Stimulated activated CD8-positive, alpha-beta memory T cell treated with anti-CD3 and anti-CD28 coated beads, Interleukin-7, amount 100 ng/mL, for 4 hours (primary cell): ENCODE measurements at places on chromosomes 11 and 22.
A peak's percentile ranks its signal among the peaks of the same experiment; 100 is the strongest.

DNA sequence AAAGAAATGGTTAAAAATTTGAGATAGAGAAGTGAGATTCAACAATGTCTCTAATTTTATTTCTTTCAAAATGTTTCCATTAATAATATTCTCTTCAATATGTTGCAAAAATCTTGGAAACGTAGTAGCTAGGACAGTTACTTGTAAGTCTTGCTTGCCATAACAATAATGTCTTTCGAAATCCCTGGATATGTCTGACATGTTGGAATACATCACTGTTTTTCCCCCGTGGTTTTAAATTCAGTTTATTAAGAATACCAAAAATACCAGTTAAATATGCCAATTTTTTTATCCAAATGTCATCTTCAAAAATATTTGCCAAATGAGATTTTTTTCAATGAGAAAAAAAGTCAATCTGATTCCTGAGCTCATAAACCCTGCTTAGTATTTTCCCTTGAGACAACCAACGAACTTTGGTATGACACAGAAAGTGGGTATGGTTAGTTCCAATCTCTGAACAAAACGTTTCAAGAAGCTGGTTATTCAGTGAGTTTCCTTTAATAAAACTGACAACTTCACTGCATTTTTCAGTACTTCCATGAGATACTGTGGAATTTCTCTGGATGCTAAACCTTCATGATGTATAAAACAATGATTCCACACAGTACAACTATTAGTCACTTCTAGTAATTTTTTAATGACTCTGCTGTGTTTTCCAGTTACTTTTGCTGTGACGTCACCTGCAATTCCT, 36.7 kb upstream of the AMPD3 start:
- DNase-seq: no peak

- DNase-seq: no peak
Observed at GRCh38 chr22:31646186-31647019, 15.6 kb downstream of the PISD start.

- no peak for DNase-seq
Observed at GRCh38 chr22:46447906-46448305, 89.5 kb downstream of the CELSR1 start.

DNA sequence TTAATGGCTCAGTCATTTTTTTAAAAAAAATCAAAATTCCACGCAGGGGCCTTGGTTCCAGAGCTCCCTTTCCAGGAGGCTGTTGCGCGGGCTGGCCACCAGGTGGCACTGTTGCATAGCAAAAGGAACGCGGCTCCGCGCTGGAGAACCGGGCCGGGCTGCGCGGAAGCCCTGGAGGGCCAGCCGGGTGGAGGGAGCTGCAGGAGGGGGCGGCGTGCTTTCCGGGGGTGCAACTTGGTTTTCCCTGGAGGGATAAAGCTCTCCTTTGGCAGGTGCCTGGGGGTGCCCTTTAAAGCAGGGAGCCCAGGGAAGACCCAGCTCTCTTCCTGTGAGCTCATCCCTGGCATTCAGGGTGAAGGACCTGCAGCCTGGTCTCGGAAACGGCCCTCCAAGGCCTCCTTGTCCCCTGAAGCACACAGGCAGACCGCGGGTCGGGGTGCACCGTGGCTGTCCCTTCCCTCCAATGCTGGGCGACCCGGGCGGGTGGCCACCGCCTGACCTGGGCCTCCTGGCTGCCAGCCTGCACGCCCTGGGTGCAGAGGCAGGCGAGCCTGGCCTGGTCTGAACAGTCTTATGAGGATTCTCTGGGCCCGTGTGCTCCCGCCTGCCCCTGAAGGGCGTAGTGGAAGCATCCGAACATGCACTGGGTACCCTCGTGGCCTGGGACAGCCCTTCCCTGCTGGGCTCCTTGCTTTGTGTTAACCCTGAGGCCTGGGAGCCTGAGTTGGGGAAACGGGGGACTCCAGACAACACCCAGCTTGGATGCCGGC, 23.4 kb downstream of the KRTAP5-5 start:
- peak; percentile 51 for DNase-seq

- DNase-seq: no peak
Observed at GRCh38 chr11:765025-765801, 12.1 kb downstream of the GATD1 start.

GRCh38 chr11:105783216-105783615, 173.3 kb downstream of the GRIA4 start:
- no peak for DNase-seq

DNA sequence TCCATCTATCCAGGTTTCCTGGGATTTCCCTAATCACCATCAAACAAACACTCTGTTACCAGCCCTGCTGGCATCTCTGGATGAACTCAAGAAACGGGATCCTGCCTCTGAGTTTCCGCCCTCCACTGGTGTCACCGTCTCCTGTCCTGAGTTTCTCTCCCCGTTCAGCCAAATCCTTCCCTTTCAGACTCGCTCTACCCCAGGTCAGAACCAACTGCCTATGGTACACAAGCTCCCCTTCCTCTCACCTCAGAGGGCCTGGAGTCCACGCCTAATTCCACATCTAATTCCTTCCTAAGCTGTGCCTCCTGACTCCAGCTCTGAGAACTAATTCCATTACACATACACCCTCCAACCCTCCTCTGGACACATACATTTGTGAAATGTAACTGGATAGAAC, 96.1 kb downstream of the SHANK2 start:
- DNase-seq: no peak

- no peak for DNase-seq
Observed at GRCh38 chr11:77130763-77131513, 2.9 kb downstream of the MYO7A start.

- DNase-seq: no peak
Observed at GRCh38 chr22:43042101-43042780, 27.3 kb upstream of the PACSIN2 start.

DNA sequence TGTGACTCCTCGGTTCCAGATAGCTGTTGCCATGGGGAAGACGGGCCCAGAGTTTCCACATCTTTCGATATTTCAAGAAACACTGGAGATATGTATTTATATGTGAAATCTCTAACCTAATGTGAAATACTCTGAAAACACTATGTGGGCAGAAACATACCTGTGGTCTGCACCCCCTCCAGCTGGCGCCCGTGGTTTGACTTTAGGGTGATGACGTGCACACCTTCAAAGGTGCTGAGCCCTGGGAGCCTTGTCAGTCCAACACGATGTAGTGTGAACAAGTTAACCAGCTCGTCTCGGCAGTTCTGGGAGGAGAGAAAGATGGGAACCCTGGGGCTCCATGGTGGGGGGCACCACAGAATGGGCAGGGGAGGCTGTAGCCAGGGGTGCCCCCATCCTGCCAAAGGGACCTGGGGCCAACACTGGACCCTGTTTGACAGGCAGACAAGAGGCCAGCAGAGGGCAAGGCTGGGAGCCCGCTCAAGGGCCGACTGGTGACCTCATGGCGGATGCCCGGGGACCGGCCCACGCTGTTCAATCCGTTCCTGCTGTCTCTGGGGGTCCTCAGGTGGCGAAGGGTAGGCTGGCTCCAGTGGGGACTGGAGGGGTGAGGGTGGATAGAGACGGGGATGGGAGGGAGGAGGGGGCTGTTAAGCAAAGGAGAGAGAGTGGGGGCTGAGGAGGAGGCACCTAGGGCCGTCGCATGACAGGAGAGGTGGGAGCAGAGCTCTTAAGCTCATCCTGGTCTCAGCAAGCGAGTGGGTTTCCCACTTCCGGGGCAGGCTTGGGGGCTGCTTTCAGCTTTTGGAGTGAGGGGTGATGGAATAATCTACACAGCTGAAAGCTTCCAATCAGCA, 43.8 kb downstream of the TRIOBP start:
- DNase-seq: peak; percentile 23

DNA sequence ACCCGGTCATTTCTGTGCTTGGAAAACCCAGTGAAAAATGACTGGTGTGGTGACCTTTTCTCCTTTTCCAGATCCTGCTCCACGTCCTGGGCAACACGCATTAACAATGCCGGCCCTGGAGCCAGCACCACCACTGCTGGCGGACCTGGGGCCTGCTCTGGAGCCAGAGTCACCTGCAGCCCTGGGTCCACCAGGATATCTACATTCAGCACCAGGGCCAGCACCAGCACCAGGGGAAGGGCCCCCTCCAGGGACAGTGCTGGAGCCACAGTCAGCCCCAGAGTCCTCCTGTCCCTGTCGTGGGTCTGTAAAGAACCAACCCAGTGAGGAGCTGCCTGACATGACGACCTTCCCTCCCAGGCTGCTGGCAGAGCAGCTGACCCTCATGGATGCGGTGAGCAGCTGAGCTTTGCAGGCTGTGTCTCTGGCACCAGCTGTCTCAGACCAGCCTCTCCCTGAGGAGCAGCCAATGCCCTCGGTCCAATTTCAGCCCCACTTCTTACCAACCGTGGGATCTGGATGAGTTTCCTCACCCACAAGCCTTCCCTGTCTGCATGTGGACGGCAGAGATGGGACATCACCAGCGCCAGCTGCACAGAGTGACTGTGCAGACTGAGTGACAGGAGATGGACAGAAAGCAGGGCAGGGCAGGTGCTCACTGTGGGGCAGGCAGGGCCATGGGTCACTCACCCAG, 1.9 kb downstream of the RGL4 start:
- DNase-seq: no peak

DNA sequence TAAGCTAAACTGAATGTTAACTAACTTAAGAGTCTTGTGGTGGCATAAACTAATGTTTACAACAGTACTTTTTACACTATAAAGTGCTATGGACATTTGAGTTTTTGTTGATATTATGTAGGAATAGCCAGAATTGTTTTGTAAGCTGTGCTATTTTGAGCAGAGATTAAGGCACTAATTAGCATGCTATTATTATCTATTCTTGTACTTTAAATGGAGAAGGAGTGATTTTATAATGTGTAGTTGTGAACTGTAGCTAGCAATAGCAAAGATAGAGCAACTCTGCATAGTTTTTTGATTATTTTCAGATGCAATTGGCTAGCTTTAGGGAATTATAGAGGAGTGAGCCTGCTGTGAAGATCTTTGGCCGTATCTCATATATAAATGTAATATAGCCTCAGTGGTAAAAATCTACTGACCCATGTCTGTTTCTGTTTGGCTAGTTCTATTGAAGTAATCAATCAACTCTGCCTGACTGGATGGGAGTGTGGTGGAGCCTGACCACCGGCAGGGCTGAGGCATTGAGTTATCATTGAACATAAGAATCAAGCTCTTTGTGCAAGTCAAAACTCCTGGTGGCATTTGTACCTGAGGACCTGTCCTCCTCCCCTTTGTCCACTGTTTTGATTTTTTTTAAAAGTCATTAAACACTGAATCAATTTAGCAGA, 34.3 kb downstream of the NCAM1 start:
- DNase-seq: no peak

DNA sequence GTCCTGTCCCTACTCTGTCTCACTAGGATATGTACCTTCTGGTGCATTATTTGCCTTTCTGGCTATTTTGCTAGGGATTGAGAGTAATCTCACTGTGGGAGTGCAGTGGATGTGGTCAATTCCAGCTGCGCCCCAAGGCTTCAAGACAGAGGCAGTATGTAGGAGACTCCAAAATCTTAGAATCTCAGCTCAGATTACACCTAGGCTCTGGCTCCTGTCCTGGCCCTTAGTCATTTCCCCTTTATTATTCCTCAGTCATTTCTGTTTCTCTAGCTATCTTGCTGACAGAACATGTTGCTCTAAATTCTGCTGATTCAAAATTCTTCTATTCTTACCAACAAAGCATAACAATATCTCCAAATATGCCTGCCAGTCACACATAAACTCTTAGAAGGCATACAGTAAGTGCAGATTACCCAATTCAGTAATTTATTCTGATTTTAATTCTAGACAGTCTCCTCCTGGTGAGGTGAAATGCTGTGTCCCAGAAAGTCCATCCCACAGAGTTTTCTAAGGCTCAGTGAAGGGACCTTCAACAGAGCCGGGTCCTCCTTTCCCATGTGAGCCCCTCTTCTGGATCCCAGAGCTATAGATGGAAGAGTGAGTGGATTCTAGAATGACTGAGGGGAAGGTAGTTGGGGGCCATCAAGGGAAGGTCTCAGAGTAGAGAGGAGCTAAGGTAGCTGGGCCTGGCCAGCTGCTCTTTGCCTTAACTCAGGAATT, 24.3 kb upstream of the GLYATL1 start:
- DNase-seq: no peak

GRCh38 chr11:127247261-127247851, 246.8 kb upstream of the KIRREL3 start:
- DNase-seq: no peak

DNA sequence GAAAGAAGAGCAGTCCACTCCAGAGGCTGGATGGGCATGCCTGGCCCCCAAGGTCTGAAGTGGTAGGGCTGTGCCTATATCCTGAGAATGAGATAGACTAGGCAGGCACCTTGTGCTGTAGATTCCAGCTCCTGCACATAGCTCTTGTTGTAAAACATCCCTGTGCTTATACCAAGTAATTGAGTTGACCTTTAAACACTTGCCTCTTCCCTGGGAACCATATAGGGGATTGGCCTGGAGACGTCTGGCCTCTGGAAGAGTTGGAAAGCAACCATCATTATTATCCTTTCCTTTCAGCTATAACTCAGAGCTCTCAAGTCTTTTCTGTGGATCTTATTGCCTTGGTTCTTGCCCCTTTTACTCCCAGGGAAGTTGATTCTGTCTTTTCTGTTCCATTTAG, 15.1 kb downstream of the LIMK2 start:
- no peak for DNase-seq

DNA sequence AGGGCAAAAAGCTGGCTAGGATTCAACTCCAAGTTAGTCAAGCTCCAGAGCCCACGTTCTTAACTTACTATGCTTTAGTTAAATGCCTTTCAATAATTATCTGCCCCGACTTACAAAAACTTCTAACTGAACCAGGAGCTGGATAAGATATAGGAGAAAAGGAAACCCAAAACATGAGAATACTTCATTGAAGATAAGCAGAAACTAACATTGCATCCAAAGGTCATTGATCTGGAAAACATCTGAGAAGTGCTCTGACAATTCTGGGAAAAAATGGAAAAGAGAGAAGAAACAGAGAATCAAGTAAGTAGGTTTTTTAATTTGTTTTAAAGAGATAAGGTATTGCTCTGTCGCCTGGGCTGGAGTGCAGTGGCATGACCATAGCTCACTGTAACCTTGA, 27.2 kb downstream of the ACAT1 start:
- DNase-seq: no peak

GRCh38 chr11:134921938-134922337, 509.9 kb upstream of the B3GAT1 start:
- no peak for DNase-seq

GRCh38 chr11:116310226-116310625, 462.6 kb downstream of the BUD13 start:
- DNase-seq: no peak

DNA sequence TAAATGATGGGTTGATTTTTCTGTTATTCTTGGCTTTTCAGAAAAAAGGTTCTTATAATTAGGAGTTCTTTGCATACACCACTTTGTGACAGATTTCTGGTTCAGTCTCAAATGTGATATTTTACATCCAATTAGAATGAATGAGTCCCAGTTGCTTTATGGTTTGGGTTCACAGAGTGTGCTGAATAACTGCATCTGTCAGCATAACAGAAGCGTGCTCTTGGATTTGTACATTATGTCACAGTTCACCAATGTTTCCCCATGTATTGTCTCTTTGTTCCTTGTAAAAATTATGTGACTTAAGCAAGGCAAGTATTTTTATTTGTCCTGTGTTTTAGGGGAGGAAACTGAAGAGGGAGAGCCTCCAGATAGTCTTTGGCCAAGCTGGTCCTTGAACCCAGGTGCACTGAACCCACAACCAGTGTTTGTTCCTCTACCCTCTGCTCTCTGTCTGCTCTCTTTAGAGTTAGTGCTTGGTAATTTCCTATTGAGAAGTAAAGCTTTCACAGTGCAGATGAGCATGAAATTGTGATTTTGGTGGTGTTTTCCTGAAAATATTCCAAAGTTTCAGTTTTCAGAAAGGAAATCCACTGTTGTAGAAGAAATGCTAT, 107.5 kb downstream of the TBC1D22A start:
- DNase-seq: no peak
